Sciatic nerve (tissue), 2 donors: ENCODE measurements at places on chromosomes 1 and 21.

- no peak for DNase-seq
These were observed 83.8 kb upstream of the ACTL8 start for GRCh38 chr1:17671314-17671705.

DNA sequence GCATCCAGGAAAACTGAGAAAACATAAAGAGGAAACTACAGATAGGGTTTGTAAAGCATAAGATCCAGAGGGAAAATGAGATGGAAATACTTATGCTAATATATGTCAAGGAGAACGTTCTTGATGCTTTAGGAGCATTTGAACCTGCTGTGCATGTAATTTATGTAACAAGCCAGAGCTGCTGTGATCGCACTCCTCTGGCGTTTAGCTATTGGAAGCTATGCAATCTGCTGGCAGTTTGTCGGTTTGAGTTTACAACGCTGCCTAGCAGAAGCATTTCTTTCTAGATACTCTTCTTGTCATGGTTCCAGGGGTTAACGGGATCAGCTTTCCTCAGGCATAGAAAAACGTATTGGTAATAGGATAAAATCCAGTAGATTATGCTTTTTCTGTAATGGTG lies 182.7 kb downstream of the KCNH1 start:
- no peak for DNase-seq

DNA sequence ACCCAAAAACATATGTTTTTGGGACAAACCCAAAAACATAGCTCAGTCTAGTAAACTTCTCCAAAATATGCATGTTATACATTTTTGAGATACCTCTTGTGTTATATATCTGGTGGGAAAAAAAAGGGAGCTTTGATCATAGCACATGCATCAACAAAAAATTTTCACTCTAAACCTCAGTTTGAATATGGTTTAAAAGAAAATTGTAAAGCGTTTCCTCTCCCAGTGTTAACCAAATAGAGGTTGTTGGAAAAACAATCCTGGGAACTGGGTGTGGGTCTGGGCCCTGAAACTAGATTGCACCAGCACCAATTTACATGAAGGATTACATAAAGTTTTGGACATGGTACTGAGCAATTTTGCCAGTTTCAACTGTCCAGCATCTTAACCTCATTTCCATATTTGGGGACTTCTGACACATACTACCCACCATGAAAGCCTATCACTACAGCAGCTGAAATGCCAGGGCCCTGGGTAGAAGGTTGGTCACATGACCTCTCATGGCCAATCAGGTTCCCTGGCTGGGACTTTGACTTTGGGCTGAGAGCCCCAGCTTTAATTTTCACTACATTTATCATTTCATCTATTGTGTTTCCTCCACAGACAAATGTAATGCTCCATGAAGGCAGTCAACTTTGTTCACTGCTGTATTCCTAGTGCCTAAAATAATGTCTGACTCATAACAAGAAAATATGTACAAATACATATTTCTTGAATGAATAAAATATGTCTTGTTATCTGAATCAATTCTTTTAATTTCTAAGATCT lies 150.7 kb downstream of the SETD4 start:
- no peak for DNase-seq

- DNase-seq, result no peak
These were observed 53.1 kb upstream of the HMCN1 start for GRCh38 chr1:185681034-185681633.

DNA sequence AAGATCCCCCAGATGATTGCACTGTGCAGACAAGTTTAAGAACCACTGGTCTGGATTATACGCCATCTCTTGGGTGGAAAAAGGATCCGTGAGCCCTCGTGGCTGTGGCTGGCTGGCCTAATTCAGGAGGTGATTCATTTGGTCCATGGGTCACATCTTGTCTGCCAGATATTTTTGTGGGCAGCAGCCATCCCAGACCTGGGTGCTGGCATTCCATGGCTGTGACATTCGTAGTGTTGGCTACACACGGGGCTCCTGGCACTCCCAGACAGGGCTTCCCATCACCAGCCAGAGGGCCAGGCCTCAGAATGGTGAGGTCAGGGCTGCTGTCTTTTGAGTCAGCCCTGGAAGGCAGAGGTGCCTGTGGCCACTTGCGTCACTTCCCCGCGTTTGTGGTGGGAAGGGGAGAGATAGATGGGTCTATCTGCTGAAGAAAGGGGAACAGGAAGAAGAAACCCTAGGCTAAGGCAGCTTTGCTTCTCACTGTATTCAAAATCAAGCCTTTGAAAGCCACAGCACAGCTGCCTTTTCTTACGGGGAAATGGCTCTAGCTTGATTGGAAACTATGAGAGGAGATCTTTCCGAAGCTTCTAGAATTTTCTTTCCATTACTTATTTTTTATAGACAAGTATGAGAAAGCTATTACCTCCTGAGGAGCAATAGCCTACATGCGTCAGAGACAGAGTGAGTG lies 32.4 kb downstream of the EIF2D start:
- DNase-seq, result peak; percentile 80

GRCh38 chr1:83846138-83846537 lies 152.8 kb downstream of the TTLL7 start:
- no peak for DNase-seq

DNA sequence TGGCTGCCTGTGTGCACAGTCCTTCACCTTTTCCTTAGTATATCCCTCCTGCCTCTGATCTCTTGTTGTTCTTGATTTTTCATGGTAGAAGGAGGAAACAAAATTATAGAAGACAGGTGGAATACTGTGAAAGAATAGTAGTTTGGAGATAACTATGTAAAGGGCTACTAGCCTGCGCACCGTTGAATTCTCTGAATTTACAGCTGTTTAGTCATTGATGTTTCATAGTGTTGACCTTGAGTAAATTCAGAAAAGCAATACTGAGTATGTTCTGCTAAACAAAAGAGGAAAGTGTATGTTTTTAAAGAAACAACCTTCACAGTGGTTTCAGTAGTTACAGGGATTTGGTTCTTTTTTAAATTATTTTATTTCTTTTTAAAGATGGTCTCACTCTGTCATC lies 18.1 kb downstream of the CAMTA1 start:
- DNase-seq, result no peak

DNA sequence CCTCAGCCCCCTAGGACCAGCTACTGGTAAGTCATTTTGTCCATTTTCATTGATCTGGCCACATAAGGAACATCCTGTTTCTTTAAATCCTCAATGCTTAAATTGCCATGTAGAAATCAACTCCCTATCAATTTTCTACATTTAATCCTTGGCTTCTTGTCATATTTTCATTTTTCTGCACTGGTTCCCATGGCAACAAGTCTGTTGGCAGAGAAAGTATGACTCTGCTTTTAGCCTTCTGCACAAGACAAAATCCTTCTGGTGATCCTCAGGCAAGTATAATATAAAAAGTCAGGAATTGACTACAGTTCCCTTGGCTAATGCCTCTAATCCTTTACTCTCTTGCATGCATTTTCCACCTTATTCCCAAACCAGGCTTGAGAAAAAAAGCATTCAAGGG lies 65.0 kb downstream of the LRRC40 start:
- DNase-seq, result no peak

DNA sequence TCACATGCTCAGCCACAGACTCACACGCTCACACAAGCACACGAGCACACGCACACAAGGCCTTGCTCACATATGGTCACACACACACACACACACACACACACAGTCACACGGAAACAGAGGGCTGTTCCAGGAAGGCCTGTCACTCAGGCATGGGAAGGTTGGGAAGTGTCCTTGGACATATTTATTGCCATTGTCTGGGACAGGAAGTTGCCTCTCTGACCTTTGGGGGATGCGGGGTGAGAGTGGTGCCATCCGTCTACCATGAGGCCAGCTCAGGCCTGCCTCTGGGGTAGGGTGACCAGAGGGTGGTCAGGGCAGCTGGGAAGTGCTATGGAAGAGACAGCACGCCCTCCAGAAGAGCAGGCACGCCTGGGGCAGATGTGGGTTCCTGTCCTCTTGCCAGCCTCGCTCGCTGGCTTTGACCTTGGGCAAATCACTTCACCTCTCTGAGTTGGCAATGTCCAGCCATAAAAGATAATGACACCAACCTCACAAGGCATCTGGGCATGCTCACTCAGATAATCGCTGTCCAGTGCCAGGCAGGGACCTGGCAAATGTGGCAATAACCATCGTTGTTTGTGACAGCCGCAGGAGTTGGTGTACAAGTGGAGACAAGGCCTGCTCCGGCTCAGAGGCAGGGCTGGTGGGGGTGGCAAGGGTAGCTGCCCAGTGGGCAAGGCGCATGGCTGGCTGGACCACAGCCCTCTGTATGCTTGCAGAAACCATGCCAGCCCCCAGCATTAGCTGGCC lies 8.0 kb upstream of the GUCA2A start:
- DNase-seq, result no peak

DNA sequence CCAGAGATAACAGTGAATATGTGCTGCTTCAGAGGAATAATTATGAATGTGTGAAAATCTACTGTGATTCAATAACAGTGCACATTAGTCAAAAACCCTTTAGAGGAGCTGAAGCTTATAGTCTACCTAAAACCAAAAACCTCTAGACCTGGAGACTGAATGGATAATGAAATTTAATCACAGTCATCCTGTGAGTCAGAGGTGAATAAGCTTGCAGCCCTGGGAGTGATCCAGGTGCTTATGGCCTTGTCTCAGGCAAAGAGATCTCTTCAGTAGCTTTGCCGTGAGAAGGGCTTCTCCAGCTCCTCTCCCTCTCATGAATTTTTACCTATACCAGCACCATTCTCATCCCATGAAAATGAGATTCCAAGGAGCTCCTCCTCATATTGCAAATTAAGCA lies 81.3 kb upstream of the RGS4 start:
- no peak for DNase-seq

DNA sequence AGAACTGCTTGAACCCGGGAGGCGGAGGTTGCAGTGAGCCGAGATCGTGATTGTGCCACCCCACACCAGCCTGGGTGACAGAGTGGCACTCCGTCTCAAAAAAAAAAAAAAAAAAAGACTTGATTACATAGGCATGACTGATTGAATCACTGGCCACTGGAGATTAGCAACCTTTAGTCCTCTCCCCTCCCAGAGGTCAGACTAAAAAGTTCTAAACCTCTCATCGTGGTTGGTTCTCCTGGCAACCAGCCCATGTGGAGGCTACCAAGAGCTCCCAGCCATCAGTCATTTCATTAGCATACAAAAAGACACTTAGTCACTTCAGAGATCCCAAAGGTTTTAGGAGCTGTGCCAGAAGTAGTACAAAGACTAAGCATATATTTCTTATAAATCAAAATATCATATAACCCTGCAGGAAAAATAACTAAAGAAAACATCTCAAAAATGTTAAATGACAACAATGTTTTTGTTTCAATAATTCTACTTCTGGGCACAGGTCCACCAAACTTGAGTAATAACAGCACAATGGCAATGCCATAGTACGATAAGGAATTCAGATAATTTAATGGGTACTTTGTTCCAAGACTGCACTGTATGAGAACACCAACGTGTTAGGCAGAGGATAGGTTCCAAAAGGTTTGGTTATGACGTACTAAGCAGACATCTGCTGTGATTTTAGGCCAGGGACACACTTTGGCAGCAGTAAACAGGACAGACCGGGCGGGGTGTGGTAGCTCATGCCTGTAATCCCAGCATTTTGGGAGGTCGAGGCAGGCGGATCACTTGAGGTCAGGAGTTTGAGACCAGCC lies 18.1 kb downstream of the USP48 start:
- DNase-seq, result no peak

DNA sequence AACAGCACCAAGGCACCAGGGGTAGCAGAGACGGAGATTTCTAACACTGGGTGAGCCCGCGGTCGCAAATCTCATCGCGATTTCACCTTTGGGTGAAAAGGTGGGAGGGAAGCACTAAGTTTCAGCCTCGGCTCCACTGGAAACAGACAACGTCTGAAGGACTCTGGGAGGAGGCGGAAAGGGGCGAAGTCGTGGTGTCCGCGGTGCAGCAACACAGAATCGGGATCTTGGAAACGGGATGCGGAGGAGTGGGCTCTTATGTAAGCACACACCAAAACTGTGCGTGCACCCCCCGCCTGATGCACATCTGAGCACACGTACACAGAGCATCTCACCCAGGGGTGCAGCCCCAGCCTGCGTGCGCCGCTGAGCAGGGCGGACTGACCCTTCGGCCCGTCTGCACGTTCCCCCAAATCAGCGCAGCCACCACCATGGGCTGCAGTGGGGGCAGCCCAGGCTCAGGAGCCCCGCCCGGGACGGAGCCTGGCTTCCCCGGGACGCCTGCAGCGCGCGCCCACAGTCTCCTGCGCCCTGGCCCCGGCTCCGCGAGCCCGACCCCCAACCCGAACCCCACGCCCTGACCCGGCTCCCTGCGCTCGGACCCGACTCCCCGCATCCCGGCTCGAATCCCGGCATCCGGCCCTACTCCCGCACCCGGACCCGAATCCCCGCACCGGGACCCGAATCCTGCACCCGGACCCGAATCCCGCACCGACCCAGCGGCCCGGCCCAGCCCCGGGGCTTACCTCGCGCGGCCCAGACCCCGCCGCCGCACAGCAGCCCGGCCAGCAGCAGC lies 670 bp downstream of the CLSTN1 start:
- peak; percentile 63 for DNase-seq

DNA sequence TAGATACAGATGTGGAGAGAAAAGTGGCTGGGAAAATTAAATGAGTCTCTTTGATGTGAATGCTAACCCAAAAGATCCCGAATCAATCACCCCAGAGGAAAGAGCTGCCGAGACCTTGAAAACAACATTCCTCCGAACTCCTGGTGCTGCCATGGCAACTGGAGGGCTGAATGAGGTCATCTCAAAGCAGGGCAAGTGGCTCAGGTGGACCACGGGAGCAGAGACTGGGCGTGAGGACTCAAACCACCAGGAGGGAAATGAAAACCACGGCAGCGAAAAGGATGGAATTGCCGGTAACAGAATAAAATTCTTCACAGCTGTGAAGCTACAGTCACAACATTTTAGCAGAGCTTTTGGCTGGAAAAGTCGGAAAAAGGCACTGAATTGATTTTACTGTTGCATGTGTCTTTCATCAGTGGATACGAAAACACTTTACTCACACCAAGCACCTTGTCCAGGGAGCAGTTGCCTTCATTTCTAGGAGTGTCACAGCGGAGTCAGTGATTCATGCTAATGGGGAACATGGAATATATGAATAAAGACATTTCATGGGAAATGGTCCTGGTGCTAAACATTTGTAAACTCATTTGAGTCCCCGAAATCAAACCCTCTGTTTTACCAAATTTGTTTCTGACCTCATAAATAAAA lies 23.2 kb upstream of the BECN2 start:
- DNase-seq, result peak; percentile 64

DNA sequence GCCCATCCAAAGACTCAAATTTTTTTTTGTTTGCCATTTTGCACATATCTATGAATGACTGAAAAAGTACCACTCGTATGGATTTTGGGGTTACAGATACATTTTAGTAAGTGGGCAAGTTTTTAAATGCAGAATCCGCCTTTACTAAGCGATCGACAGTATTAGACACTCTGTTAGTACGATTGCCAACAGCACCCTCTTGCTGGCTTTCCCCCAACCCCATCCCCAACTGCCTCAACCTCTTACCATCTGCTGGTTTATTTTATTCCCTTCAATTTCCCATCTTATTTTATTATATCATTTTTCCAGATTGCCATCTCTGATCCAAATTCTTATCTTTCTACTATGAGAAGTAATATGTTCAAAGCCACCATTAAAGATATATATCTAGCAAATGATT lies 244.8 kb downstream of the LRRIQ3 start:
- DNase-seq, result no peak
